ENCODE measurements at places on chromosomes 11 and 22. TPM values are rescaled to one million over a fixed set of nuclear protein-coding genes. Genes with fewer than 3 reads are reported as not detected.

The OR2AG1 gene
- not detected for total RNA-seq

DNA sequence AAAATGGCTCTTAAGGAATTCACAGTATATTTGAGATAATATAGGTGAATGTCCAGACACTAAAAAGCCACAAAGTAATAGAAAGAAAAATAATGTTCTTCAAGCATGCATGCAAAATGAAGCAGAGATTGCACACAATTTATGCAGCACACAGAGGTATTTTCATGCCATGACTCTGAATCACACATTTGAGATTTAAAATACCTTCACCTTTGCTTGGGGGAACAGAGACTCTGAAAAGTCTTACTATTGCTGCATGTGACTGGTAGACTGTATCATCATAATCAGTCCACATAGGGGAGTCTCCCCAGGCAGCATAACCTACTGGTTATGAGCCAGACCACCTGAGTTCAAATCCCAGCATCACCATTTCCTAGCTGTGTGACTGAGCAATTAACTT is 96.2 kb downstream of the RCN1 start:
- DNase-seq, result no peak

DNA sequence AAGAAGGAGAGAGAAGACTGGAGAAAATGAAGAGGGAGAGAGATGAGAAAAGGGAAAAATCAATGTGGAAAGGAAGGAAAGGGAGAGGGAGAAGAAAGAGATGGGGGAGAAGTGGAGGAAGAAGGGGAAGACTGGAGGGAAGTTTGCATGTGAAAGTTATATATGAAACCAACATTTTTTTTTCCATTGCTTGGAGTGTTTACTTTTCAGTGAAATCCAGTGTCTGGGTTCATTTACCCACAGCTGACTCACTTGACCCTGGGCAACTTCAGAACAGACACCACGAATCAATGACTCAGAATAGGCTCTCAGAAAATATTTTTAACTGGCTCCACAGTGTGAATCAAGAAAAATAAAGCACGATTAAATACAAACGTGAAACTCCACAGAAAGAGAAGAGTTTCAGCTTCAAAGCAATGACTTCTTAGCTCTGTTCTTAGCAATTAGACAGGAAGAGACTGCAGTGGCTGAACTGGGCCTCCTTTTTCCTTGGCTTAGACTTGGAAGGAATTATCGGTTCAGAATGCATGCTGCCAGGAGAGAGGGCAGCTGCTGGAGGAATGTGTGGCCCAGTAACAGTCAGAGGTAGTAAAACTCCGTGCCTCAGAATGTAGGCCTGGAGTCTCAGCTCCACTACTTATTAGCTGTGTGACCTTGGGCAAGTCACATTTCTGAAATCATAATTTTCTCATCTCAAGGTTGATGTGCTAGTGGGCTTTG is 237.5 kb downstream of the MIAT start:
- DNase-seq, result no peak

DNA sequence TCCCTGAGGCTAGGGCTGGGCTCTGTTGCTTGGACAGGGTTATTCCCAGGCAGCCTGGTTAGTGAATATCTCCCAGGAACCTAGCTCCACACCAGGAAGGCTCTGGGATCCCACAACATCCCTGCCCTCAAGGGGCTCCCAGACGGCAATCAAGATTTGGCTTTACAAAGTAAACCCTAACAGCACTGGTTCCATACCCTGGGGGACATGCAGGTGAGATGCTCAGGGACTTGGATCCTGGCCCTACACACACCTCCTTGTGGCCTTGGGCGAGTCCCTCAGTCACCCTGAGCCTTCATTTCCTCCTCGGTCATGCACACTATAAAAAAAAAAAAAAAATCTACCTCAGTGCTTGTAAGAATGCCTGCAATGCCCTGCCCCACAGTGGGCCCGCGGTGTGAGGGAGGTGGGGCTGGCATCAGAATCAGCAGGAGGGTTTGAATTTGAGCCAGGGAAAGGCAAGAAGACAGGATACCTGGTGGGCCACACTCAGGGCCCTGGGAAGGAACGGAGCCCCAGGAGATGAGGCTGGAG is 86.3 kb downstream of the MORC2 start:
- DNase-seq, result no peak

The SLCO2B1 gene
- 12.6 TPM for total RNA-seq

- DNase-seq, result no peak
Measured at GRCh38 chr11:94563848-94564467, 3.2 kb upstream of the PIWIL4 start.

GRCh38 chr22:27097933-27098332 is 440.5 kb downstream of the MIAT start:
- no peak for DNase-seq

DNA sequence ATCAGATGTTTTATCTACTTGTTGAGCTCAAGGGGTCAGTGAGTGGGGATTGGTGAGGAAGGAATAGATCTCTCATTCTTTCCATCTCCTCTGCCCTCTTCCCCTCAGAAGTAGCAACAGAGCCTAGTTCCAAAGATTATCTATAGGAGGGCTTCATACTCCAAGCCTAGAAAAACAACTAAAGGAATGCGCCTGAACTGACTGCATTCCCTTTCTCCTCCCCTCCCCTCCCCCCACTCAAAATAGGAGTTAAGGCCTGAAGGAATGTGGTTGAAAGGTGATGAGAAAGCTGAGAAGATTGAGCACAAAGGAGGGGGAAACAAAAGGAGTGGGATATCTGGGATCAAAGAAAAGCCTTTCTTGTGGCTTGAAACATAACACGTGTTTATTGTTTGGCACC is 10.5 kb downstream of the EMSY start:
- no peak for DNase-seq

The RAG1 gene
- 0.48 TPM for total RNA-seq

GRCh38 chr11:128946648-128947047 is 4.0 kb upstream of the TP53AIP1 start:
- no peak for DNase-seq
